M059J (cell line): ENCODE measurements at places on chromosomes 1 and 21.

DNA sequence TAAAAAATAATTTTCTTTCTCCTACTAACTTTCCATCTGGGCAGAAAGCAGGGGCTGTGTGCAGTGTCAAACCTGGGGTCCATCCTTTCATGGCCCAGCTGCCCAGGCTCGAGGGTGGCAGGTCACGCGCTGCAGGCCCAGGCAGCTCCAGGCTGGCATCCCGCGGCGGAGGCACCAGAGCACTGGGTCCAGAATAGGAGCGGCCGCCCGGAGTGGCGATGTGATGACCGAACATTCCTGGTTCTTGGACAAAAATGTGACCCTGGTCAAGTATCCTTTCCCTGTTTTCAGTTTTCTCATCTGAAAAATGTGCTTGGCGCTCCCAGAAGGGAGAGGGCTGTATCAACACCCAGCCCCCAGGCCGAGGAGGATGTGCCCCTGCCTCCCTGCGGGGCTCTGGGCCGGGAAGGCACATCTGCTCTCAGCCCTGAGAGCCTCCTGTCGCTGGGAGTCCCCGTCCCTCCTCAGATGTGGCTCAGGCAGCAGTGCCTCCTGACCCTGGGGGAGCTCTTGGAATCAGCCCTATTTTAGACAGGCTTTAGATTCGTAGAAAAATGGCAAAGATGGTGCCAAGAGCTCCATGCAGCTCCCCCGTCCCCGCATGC, 29.3 kb downstream of the SLX9 start:
- no peak for DNase-seq

DNA sequence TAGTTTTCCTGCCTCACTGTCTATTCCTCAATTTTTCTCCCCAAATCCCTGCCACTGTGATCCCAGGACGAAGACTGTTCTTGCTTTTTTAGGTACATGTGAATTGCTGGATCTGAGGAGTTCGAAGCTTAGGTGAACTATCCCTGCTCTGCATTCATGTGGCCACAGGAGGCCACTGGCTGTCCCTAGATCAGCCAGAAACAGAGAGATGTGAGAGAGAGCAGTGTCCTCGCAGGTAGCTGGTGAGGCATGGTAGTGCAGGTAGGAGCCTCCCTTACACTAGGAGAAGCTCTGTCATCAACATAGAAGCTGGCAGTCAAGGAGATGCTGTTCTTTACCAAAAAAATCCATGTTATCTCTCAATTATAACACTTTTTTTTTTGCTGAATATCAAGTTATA, 71.5 kb downstream of the USP24 start:
- peak; percentile 35 for DNase-seq

- DNase-seq: no peak
These were observed 90.7 kb upstream of the TTC39A start for GRCh38 chr1:51420867-51421627.

GRCh38 chr1:59779949-59780348, 34.8 kb upstream of the HOOK1 start:
- DNase-seq: peak; percentile 5

- DNase-seq: no peak
These were observed 214.6 kb upstream of the RGS18 start for GRCh38 chr1:191943684-191944083.

DNA sequence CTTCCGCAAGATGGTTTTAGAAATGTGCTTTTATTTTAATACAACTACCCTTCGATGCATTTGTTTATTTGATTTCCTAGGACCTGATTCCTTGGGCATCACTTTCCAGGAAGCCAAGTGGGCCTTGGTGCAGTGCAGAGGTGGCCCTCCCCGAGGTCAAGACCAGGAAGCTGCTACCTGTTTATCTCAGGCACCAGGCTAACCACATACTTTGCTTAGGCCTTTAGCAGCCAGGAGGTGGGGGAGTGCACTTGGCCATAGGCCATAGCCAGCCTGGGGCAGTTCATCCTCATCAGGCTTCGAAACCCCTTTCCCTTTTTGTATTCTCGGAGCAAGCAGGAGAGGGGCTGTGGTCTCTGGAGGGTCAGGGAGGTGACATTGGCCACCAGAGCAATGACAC, 45.4 kb downstream of the SMYD2 start:
- DNase-seq: no peak

- no peak for DNase-seq
These were observed 188.7 kb upstream of the ATP1B1 start for GRCh38 chr1:168917796-168918195.

DNA sequence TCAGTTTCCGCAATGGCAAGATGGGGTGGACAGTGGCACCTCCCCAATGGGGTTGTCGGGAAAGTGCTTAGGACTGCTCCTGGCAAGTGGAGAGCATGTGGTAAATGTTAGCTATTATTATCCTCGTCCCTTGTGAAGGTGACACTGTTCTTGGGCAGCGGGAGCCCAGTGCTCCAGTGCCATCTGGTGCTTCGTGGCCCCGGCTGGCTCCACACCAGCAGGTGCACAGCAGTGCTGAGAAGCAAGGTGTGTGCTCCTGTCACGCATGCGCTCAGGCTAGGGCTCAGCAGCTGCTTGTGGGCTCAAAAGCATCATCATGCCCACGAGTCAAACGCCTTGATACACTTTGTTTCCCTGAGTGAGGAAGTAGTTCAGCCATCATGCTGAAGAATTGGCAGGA, 24.9 kb upstream of the KCNC4 start:
- DNase-seq: no peak

DNA sequence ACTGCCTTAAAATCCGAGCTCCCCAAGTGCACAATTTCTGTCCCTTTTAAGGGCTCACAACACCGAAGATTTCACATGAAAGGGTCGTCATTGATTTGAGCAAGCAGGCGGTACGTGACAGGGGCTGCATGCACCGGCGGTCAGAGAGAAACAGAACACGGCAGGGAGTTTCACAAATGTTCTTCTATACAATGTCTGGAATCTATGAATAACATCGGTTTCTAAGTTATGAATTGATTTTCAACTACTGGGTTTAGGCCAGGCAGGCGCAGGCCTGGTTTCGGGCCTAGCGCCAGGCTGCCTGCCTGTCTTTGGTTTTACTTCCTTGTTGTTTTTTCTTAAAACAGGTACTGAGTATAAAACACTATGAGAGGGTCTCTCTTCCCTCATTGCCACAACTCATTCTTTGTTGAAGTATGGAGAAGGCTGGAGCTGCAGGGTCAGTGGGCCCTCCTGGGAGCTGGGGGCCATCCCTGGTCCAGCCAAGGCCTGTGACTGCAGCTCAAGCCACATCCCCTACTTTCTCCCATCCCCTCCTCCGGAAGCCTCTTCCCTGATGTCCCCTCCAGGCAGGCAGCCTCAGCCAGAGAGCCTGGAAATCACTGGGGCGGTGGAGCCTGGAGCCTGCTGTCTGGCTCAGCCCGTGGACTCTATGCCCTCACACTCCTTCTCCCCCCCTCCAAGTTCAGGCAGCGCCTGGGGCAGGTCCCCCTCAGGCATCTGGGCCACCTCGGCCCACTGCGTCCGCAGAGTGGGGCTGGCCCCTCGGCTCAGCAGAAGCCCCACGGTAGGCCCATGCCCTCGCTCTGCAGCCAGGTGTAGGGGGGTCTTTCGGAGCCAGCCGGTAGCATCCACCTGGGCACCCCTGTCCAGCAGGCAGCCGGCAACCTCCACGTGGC, 2.4 kb downstream of the ANKRD65 start:
- no peak for DNase-seq

- DNase-seq: no peak
These were observed 545.6 kb downstream of the AJAP1 start for GRCh38 chr1:5200006-5200405.

- DNase-seq: peak; percentile 34
These were observed 161.2 kb downstream of the HMCN1 start for GRCh38 chr1:185895208-185895900.

DNA sequence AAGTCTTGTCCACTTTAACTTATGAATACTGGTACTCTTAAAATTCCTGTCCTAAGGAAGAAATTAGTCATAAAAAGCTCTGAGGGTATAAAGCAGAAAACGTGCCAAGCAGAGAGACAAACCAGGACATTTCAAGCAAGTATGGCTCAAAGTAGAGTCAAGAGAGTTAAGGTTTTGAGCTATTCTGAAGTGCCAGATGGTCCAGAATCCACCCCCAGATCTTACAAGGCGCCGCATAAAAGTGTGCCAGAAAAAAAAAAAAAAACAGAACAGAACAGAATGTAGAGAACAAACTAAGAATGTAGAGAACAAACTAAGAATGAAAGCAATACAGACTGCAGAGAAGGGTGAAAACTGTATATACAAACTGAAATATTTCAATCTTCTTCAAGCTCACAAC, 12.5 kb downstream of the EPS15 start:
- DNase-seq: peak; percentile 86

DNA sequence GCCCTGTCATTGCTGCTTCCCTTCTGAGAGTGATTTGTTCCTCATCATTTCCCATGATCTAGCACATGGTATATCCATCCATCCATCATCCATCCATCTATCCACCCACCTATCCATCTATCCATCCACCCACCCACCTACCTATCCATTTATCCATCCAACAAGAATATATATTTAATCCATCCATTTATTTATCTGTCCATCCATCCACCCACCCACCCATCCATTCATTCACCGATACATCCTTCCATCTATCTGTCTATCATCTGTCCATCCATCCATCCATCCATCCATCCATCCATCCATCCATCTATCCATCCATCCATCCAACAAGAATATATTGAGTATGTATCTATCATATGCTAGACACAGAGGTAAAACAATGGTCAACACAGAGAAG, 100.0 kb upstream of the ACTL8 start:
- no peak for DNase-seq

DNA sequence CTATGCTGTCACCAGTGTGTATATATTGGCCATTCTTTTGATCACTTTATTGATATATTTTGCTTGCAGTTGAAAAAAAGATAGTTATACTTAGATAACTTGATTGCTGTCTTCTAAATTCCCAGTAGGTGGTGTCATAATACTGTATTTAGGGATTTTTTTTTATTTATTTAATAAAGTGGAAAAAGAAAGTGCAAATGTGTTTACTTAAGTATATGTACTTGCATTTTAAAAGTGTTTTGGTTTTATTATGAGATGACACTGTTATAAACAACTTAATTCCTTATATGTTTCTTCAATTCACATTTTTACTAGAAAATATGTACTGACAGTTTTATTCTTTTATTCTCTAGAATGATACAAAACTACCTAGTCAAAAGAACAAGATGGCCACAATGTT, 164.8 kb downstream of the USP25 start:
- peak; percentile 35 for DNase-seq

DNA sequence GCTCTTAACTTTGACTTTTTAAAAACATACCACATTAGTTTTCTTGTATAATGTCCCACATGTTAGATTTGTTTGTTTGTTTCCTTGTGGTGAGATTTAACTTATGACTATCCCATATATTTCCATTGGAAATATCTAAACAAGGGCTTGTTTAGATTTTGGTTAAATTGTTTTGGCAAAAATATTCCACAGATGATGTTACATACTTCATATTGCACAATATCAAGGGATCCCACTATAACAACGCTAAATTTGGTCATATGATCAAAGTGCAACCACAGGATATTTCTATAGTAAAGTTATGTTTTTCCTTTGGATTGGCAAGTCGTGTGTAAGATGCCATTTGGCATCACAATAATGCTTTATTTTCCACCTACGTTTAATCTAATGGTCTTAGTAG, 396.7 kb downstream of the TGFB2 start:
- peak; percentile 10 for DNase-seq

DNA sequence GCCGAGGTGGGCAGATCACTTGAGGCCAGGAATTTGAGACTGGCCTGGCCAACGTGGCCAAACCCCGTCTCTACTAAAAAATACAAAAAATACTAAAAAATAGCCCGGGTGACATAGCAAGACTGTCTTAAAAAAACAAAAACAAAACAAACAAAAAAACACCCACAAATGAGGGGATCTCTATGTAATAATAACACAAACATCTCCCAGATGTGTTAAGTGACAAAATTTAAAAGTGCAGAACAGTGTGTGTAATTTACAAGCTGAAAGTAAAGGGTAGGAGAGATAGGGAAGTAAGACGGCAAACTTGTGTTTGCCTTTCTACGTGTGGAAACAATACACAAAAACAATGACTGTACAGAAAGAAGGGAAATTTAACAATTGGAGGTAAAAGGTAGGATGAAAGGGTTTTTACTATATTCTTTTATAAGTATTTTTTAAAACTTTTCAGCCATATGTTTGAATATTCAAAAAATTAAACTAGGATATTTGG, 36.3 kb downstream of the ARID4B start:
- no peak for DNase-seq

DNA sequence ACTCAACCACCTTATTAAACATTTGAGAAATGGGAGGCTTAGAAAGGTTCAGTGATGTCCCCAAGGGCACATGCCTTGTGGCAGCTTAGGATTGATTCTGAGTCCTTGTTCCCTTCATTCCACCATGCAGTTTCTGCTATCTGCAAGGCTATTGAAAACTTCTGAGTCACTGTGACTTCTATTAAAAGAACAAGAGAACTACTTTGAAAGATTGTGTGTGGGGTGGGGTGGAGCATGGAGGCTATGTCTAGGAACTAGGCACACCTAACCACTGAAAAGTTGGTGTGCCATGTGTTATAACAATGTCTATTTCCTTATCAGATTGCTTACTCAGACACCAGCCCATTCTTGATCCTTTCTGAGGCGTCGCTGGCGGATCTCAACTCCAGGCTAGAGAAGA, 10.8 kb downstream of the MTARC1 start:
- peak; percentile 44 for DNase-seq

- no peak for DNase-seq
These were observed 2.1 kb upstream of the CLDN19 start for GRCh38 chr1:42742141-42742540.

GRCh38 chr21:45618846-45619485, 24.6 kb upstream of the PCBP3 start:
- peak; percentile 45 for DNase-seq

GRCh38 chr1:238898856-238899255, 487.5 kb upstream of the CHRM3 start:
- peak; percentile 65 for DNase-seq

- DNase-seq: peak; percentile 47
These were observed 89.7 kb upstream of the HMCN1 start for GRCh38 chr1:185644531-185644930.

- DNase-seq: no peak
These were observed 423.3 kb upstream of the CAMK1G start for GRCh38 chr1:209160230-209160629.

DNA sequence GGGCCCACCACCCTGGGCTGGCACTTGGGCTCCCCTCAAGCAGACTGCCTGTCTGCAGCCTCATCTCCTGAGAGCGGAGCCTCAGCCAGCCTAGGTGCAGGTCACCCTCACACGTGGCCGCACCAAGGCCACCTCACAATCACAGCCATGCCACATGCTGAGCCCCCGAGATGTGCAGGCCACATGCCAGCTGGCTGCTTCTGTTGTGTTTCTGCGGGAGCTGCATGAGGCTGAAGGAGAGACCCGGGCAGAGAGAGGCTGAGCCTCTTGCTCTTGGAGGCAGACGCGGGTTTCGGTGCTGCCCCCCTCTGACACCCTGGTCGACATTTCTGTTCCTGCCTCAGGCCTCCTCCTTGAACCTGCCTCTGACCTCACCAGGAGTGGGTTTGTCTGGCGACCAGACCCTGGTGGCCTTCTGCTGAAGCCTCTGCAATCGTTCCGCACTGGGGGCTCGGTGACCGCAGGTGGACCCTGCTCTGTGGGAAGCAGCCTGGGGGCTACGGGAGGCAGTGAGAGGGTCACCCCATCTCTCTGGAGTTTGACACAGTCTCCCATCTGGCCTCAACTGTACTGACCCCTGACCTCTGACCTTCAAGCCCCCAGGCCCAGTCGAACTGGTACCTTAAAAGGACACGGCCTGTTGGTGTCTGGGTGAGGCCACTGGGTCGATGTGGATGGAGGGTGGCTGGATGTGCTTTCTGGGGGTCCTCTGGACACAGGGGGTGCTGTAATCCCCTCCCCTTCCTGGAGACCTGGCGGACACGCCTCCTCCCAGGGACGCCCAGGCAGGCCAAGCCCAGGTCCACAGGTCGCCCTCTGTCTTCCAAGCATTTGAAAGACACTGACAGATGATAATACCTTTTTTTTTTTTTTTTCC, 13.0 kb upstream of the C1orf174 start:
- DNase-seq: no peak
